ENCODE measurements at places on chromosomes 12 and 14.

DNA sequence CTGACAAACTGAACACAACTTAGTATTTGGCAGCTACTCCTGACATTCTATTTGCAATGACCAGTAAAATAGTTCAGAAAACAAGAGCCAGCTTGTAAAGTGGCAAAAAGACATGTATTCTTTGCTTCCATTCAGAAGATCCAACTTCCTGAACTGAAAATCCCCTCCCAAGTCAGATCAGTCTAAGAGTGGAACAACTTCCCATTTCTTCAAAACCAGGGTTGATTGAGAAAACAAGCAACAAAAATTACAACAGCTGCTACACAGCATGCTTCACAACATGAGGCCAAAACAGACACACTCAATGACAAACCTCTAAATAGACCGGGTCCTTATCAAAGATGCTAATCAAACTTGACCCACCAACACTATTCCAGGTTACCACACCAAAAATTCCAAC is 40.3 kb downstream of the CIT start:
- no peak for DNase-seq

DNA sequence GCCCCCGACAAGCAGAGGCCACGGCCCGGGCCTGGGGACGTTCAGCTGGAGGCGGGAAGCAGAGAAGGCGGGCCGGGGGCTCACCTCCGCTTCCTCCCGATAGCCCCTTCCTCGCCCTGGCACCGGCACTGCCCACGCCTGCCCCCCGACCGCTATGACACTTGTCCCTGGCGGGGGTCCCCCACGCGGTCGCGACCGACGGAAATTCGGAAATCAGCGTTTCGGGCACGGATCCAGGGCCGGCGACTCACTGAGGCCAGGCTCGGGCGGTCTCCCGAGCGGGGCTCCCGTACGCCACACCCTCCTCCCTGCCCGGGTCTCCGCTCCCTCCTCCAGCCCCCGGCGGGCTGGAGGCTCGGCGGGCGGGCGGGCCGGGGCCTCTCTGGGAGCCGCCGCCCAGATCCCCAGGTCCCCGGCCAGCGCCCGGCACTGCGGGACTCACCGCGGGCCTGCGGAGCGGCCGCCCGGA is 581 bp downstream of the PITPNM2 start:
- DNase-seq = peak; percentile 73

DNA sequence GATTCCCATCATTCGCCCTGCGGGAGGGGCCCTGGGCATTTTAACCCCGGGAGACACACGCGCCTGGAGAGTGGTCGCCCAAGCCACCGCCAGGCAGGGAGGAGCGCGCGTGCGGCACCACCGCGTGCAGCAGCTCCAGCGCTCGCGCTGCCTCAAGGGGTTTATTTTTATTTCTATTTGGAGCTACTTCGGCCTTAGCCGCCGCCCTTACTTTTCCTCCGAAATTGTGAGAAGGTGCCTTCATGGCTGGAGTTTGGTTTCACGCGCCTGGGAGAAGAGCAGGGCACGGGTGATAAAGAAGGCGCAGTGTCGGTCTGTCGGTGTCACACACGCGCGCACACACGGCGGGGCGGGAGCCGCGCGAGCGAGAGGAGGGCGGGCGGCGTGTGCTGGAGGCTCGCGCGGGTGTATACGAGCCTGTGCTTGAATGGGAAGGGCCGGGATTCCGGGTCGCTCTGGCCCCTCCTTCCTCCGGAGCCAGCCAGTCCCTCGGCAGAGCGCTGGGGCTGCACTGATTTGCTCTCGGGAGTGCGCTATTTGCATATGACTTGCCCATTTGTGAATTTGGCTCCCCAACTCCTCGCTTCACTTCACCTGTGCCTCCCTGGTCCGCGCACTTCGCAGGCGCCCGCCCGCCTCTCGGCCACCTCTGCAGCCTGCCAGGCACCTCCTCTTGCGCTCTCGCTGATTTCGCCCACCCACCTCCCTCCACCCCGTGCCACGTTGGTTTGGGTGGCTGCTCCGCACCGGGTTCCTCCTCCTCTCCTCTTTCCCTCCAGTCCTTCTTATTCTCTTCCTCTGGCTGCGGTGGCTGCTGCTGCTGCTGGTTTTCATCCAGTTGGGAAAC is 932.3 kb downstream of the DIO2 start:
- DNase-seq = peak; percentile 54

- DNase-seq = no peak
Measured at GRCh38 chr12:109840305-109841074, 7.3 kb upstream of the TRPV4 start.

All from activated CD4-positive, alpha-beta T cell treated with anti-CD3 and anti-CD28 coated beads, Interleukin-2, amount 10 ng/mL, durations not matched to agents 24 days and 14 days (primary cell).